SHP77 treated with DMSO at 0.1 percent for 48 hours (cell line): ENCODE measurements at places on chromosomes 1 and 21.

DNA sequence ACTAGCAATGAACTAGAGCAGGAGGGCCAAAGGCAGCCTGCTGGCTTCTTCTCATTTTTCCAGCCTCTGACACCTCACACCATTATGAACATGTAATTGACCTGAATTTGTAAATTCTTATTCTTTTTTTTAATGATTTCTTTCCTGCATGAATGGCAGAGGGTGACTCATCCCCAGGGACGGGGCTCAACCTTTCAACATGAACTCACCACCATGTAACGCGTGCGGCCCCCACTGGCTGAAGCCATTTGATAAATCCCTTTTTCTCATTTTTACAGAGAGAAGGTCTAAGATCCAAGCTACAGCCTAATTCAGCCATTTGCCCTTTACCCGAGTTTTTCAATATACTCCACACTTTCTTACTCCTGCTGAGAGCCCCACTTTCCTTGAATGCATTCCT lies 9.3 kb upstream of the ETS2 start:
- no peak for DNase-seq

GRCh38 chr21:38816400-38816977 lies 10.8 kb downstream of the ETS2 start:
- DNase-seq, result no peak

DNA sequence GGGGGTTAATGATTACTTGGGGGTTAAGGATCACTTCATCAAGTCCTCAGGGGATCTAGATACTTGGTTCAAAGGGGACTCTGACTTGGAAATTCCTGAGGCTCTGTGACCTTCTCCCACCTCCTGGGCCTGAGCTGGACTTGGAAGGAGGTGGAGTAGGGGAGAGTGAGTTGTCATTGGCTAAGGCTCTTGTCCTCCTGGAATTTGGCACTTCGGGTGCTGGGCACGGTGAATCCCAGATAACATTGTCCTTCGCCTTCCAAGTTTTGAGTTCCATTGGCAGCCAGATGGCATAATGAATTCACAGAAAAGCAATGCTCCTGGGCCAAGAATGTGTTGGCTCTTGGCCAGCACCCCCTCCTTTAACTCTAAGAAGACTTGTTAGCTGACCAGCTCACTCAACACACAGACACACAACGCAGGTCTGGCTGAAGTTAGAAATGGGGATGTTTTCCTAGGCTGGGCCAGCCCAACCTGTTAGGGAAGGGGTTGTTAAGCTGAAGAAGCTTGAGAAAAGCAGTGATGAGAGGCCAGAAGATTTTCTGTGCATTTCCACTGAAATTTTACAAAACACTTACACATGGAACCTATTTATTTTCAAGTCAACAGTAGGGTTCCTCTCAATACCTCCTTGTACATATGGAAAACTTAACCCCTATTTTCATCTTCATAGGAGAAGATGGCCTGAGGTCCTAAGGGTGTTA lies 29.7 kb downstream of the SLC26A9 start:
- no peak for DNase-seq

DNA sequence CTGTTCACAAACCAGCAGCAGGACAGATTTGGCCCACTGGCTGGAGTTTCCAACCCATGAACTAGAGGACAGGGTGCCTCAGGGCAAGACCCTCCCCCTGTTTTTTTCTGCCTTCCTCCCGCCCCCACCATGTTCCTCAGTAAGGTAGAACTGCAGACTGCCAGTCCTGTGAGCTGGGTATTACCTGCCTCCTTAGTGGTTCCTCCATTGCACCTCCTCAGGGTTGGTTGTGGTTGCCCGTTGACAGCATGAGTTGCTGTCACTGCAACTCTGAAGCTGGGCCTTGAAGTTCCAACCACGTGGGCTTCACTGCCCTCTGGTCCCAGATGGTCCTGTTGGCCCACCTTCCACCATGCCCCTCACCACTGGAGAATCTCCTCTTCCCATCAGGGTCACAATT lies 28.8 kb downstream of the TENT5C start:
- no peak for DNase-seq

GRCh38 chr1:215226757-215227156 lies 144.2 kb downstream of the KCNK2 start:
- DNase-seq, result no peak

- no peak for DNase-seq
Observed at GRCh38 chr21:46486481-46487126, 27.9 kb downstream of the DIP2A start.

DNA sequence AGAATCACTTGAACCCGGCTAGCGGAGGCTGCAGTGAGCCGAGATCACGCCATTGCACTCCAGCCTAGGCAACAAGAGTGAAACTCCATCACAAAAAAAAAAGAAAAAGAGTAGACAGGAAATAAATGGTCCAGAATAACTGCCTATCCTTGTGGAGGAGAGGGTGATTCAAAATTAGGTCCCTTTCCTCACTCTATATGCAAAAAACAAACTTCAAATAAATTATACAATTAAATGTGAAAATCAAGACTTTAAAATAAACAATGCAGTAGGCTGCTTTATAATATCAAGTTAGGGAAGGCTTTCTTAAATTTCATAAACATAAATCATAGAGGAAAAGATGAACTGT lies 26.4 kb downstream of the MRPL39 start:
- DNase-seq, result no peak

- DNase-seq, result no peak
Observed at GRCh38 chr1:1623631-1624442, 8.1 kb upstream of the MMP23B start.

DNA sequence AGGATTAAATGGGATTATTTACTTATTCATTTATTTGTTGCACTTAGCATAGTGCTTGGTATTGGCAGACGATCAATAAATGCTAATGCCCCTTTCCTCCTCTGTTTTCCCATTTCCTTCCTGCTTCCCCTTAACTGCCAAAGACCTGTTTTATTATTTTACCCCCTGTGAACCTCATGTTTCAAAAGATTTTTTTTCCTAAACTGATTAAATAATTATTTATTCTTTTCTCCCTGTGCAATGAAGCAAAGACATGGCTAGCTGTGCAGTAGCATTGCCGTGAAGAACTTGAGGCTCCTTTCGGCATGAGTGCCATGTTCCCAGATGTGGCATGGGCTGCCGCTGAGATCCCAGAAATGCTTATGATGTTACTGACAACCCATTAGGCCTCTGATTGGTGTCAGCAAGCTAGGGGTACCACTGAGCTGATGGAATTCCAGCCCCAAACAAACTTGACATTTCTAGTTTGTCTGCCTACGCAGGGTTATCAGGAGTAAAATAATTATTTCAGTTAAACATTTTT lies 266.4 kb upstream of the TMEM51 start:
- no peak for DNase-seq

DNA sequence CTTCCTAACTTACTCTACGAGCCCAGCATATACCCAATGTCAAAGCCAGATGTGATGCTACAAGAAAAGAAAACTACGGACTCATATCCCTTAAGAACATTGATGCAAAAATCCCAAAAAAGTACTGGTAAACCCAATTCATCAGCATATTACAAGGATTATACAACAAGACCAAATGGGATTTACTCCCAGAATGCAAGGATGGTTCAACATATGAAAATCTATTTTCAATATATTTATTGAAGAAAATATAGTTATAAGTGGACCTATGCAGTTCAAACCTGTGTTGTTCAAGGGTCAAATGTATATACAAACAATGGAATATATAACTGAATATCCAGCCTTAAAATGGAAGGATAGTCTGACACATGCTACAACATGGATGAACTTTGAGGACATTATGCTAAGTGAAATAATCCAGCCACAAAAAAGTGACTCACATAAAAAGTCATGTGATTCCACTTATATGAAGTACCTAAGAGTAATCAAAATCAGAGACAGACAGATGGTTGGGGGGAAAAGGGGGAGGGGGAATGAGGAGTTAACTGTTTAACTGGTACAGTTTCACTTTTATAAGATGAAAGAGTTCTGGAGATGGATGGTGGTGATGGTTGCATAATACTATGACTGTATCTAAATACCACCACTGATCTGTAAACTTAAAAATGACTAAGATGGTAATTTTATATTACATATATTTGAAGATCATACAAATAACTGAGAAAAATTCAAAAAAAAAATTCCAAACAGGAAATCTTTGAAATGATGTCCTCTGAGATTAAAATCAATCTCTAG lies 3.7 kb upstream of the KLF18 start:
- DNase-seq, result no peak

DNA sequence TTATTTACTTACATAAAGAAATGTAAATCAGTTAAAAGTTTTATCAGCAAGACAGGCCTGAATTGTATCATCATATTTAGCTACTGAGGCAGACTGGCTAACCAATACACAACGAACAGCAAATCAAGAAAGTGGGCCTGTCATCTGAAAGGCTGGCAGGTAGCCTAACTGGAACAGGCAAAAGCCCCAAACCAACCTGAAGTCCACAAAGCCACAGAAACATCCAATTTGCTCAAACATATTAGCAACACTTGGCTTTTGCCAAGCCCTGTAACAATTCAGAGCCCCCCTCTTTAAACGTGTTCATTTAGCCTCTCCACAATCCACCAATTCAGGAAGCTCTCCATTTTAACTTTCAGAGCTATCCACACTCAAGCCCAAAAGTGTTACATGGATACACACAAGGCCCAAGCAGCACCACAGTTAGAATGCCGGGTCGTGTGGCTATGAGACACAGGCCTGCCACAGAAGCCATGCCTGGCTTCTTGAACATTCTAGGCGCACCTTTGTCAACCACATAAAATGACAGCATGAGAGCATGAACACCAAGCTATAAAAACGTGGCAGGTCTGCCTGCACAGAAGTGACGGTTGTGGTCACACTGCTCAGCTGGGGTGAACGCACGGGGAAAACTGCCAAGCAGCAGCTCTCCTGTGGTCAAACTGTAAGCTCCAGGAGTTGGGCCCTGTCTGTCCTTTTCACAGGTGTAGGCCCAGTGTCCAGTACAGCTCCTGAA lies 49.3 kb downstream of the CD34 start:
- DNase-seq, result no peak

- DNase-seq, result peak; percentile 55
Observed at GRCh38 chr1:29379443-29380073, 143.2 kb downstream of the PTPRU start.

DNA sequence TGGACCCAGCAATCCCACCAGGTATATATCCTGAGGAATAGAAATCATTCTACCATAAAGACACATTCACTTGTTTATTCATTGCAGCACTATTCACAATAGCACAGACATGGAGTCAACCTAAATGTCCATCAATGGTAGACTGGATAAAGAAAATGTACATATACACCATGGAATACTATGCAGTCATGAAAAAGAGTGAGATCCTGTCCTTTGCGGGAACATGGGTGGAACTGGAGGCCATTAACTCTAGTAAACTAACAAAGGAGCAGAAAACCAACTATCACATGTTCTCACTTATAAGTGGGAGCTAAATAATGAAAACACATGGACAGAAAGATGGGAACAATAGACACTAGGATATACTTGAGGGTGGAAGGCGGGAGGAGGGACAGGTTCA lies 36.1 kb upstream of the PRKACB start:
- no peak for DNase-seq

DNA sequence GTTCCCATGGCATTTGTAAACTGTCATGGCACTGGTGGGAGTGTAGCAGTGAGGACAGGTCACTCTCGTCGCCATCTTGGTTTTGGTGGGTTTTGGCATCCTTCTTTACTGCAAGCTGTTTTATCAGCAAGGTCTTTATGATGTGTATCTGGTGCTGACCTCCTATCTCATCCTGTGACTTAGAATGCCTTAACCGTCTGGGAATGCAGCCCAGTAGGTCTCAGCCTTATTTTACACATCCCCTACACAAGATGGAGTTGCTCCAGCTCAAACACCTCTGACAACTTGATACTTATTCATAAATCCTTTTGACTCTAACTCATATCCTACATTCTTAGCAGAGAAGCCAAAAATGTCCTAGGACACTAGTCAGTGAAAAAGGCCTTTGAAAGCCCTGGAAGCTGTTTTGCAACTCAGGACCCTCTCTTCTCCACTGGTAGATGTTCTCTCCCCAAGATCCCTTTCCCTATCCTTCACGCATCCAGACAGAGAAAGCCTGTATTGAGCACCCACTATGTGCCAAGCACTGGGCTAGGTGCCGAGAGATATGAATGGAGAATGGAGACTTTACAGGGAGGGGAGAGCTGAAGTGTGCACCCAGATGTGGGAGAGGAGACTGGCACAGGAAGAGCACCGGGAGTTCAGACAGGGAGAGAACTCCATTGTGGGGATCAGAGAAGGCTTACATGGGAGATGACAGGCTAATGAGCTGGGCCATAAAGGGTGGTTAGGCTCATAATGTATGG lies 6.7 kb upstream of the CSRP1 start:
- no peak for DNase-seq

GRCh38 chr1:108049178-108049819 lies 84.3 kb upstream of the VAV3 start:
- no peak for DNase-seq

- DNase-seq, result no peak
Observed at GRCh38 chr1:223508796-223509195, 115.6 kb downstream of the CCDC185 start.

DNA sequence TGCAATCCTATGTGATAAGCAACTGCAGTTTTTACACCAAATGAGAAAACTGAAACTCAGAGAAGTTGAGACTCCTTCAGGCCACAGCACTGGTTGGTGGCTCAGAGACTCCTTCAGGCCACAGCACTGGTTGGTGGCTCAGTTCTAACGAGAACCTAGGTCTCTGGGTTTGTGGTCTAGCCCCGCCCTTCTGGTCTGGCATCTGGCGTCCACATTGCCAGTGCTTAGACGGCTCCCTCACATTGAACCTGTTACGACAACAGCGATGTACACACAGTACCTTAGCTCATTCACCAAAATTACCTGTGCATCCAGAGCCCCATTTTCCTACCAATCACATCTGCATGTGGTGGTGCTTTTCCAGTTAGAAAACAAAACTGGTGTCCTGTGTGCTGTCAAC lies 66.1 kb downstream of the NID1 start:
- DNase-seq, result no peak

- no peak for DNase-seq
Observed at GRCh38 chr21:18985584-18985983, 582.0 kb upstream of the TMPRSS15 start.

DNA sequence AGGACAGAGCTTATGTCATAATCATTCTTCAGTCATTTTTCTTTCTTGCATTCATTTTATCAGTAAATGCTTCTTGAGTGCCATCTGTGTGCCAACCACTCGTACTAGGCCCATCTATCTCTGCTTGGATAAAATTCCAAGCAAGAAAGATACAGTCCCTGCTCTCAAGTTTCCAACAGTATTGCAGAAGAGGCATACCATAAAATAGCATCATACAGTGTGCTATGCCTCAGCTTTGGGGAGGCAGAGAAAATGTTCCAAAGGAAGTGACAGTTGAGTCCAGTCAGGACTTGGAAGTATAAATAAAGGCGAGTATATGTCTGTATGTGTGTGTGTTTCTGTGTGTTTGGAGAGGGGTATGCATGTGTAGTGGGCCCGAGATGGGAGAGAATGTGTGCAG lies 113.4 kb upstream of the HOOK1 start:
- no peak for DNase-seq

- DNase-seq, result no peak
Observed at GRCh38 chr1:172468296-172468695, 24.4 kb upstream of the PIGC start.

DNA sequence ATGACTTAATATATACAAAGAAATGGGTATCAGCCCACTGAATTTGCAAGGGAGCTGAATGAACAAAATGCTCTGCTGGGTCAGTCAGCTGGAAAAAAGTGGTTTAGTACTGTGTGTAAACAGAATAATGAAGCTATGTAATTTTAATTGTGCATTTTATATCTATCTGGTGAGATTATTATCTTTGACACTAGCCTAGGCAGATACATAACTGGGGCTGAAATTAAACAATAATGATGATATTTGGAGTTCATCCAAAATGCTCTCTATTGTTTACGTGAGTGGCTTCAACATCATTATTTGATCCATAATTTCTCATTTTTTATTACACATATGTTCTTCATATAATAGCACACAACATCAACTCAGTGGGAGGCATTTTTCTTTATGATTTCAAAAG lies 208.5 kb upstream of the SNX7 start:
- no peak for DNase-seq
